CD8-positive, alpha-beta memory T cell (primary cell): ENCODE measurements at places on chromosomes 2 and 18. TPM values are rescaled to one million over a fixed set of nuclear protein-coding genes. Genes with fewer than 3 reads are reported as not detected.

GRCh38 chr2:144827404-144827803 lies 307.5 kb upstream of the ZEB2 start:
- no peak for DNase-seq

DNA sequence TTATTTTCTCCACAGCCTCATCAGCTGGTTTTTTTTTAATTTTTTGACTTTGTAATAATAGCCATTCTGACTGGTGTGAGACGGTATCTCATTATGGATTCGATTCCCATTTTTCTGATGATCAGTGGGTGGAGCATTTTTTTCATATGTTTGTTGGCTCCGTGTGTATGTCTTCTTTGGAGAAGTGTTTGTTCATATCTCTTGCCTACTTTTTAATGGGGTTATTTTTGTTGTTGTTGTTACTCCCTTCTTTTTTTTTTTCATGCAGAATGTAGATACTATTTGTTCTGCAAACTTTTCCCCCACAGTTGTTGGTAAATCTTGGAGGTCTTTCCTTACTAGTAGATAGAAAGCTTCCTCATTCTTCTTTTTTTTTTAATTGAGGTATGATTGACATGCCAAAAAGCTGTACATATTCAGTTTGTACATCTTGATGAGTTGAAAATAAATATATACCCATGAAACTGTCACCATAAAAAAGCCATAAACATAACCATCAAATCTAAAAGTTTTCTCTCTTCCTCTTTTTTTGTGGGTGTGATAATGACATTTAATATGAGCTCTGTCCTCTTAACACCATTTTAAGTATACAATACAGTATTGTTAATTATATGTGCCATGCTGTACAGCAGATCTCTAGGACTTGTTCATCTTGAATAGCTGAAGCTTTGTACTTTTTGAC lies 21.8 kb upstream of the NT5DC4 start:
- DNase-seq, result no peak

DNA sequence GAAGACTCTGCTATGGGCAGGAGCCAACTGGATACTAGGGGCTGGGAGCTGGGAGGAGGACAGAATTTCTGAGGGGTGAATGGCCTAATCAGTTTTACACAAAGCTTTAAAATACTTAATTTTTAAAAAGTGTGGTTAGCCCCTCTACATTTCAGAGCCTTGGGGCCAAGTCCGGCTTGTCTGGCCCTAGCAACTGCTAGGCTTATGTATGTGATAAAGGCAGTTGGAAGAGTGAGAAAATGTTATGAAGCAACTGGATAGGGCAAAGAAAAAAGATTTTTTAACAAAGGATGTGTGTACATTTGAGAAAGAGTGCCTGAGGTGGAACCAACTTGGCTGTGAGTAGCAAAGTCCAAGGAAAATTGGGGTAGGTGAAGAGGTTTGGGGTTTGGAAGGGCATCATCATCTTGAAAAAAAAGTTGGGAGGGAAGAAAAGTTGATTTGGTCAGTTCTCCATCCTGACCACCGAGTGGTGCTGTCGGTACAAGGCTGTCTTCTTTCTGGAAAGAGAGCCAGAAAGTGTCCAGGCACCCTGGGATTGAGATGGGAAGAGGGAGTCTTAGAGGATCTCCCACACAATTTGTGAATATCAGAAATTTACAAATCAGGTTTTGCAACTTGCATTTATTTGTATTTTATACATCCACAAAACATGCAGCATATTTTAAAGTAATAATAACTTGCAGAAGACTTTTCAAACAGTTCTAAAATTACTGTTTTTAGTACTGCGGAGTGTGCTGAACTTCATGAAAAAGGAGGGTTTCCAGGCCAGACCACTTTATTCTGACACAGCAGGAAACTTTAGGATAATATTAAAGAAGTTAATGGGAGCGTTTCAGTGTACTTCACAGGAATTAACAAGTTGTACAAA lies 10.5 kb upstream of the CDK15 start:
- DNase-seq, result no peak

DNA sequence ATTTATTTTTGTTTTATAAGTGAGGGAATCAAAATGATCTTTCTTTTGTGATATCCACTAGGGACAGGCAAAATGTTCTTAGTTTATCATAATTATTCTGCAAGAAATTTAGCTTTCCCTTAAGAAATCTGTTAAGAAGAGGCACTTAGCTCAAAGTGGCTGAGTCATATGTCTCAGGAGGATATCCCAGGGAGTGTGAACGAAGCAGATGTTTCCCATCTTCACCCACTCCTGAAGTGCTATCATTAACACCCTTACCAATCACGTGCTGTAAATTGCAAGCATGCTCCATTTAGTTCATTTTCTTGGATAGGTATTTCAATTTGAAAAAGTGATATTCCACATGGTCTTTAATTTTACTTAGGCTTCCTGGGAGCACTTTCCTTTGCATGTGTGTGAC lies 774.3 kb upstream of the TMEFF2 start:
- no peak for DNase-seq

- DNase-seq, result no peak
Observed at GRCh38 chr2:46142546-46143428, 154.4 kb upstream of the EPAS1 start.

GRCh38 chr2:177329064-177329463 lies 63.5 kb upstream of the AGPS start:
- no peak for DNase-seq

DNA sequence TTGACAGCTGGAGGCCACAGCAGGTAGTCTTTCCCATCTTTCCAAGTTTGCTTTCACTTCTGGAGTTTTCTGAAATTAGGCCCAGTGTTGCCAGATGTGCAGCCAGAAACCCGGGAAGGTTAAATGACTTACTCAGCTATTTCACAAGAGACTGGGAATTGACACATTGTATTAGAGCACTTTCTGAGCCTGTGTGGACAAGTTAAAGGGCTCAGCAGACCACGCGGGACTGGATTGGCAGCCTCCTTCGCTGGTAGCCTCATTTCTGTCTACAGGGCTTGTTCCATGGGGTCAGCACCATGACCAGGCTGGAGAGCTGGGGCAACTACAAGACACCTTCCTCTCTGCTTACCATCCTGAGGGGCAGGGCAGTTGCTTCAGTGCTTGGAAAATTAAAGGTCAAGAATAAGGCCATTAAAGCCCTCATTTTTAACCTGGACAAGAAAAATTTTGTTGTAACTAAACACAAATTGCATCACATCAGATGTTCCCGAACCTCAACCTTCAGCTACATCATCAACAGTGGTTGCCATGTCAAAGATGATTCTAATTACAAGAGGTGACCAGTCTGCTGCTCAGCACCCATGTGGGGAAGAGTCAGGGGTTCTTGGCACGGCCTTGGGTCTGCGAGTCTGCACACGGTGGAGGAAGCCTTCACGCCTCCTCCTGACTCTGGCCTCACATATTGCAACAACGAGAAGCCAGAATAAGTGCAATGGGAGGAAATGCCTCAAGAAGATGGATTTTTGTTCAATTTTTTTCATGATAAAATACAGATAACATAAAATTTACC lies 279.5 kb upstream of the RAB6C start:
- DNase-seq, result no peak

DNA sequence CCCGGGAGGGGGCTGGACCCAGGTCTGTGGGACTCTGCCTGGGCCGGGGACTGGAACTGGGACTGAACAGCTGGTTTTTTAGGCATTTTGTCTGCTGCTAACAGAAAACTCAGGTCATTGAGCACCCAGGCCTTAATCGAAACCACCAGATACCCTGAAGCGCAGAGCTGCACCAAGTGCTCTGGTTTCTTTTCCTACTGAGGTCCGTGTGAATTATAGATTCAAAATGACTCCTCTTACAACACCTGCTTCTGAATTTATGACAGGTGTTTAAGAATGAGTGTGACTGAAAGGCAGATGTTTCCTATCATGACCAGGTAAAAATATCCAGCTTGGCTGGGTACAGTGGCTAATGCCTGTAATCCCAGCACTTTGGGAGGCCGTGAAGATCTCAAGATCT lies 47.8 kb downstream of the TRAPPC12 start:
- DNase-seq, result no peak

DNA sequence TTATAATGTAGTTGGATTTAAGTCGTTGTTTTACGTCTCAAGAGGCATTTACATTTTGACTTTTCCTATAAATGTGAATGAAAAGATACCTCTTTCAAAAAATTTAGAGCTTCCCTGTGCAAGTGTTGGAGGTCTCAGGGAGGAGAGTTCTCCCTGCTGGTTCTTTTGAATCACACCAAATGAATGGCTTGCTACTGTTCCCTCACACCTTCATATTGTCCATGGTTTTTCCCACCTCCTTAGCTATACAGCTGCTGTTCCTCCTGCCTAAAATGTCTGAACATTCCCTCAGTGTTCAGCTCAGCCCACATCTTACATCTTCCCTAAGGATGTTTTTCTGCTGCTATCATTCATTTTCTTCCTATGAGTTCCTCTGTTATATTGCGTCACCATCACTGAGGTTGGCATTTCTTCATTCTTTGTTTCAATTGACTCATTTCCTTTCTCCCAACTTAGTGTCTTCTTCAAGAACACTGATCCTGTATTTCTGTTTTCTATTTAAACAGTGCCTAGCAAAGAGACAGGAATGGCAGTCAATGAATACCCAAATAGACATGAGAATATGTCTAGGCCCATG lies 46.0 kb downstream of the COX7A2L start:
- DNase-seq, result no peak

DNA sequence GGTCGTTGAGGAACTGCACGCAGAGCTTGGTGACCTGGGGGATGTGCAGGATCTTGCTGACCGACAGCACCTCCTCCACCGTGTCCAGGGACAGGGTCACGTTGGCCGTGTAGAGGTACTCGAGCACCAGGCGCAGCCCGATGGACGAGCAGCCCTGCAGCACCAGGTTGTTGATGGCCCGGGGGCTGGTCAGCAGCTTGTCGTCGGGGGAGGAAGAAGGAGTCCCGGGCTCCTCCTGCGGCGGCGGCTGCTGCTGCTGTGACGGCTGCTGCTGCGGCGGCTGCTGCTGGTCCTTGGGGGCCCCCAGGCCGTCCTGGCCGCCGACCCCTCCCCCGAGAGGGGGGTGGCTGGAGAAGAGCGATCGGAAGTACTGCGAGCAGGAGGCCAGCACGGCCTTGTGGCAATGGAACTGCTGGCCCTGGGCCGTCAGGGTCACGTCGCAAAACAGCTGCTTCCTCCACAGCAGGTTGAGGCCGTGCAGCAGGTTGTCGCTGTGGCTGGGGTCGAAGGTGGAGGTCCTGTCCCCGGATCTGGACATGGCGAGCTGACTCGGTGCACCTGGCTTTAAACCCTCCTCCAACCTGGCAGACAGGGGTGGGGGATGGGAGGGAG lies 2.7 kb downstream of the KLHL14 start:
- no peak for DNase-seq

DNA sequence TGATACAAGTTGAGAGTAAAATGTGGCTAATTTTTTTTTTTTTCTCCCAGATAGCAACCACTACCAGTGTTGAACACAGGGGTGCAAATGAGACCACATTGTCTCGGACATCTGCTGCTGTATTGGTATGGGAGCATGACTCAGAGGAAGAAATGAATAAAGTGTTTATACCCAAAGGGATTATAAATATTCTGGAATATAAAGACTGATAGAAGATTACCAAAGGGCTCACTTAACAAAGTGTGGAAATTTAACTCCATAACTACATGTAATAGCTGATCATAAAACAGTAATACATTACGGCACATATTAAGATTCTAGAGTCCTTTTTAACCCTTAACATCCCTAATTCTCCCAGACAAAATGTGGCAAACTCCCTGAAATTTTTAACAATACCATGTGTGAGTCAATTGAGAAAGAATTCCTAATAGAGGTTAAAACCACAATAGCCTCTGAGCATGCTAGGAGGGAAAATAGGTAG lies 1023.0 kb upstream of the ACVR2A start:
- no peak for DNase-seq

- DNase-seq, result no peak
Observed at GRCh38 chr18:31606265-31606664, 14.6 kb downstream of the TTR start.

DNA sequence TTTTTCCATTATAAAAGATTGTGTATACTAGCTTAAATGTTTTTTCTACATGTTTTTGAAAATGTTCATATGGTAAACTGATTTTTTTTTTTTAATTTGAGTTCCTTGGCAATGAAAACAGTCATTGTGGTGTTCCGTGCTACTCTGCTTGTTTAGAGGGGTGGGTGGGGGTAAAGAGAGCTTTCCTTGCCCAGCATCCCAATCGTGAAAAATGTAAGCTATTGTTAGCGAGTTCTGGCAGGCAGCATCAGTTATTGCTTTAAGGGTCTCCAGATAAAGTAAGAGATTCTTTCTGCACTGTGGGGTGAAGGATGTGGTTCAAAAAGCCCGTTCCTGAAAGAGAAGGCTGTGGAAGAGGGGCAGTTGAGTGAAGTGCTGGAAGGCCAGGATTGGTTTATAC lies 118.4 kb downstream of the TANC1 start:
- DNase-seq, result no peak

DNA sequence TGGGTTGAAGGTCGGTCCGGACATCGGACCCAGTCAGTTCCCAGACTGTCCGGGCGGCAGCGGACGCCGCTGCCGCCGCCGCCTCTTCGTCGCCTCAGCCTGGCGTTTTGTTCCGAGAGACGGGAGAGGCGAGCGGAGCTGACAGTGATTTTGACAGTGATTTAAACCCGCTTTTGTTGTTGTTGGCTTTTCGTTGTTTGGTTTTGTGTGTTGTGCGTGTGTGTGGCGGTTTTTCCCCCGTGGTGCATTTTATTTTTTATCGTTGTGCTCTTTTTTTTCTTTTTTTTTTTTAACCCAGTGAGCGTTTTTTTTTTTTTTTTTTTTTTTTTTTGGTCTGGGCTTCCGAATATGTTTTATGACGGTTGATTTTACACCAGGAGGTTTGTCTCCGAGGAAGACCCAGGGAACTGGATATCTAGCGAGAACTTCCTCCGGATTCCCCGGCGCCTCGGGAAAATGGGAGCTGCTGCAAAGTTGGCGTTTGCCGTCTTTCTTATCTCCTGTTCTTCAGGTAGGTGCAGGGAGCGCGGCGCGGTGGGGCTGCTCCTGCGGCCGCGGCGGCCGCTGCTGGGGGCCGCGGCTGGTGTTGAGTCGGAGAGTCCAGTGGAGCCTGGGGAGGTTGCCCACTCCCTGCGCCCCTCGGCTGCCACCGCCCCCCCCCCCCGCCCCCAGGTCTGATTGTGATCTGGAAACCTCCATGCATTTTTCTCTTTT lies at the start of gene ACVR2A:
Gene ACVR2A (plus strand): TSS at position 333 of the 714 bp plus-strand sequence. CDS start 124 bp downstream, at position 457.
- peak; percentile 65 for DNase-seq

DNA sequence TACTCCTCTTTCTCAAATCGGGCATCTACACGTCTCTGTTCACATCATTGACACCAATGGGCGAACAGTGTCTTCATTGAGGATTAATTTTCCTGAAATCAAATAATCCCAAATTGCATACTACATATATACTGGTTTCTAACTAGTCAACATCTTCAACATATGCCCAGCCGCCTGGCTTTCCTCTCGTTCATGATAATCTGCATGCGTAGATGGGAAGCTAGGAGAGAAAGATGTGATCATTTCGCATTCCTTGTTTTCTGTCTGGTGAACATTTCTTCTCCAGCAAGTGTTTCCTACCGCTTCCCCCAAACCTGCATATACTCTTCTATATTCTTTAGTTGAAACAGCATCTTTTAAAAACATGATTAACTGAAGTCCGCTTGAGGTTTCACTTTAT lies 7.4 kb downstream of the TWIST2 start:
- DNase-seq, result no peak

RGPD8 gene
- total RNA-seq, result 19.3 TPM

MOCOS gene
- 0.04 TPM for total RNA-seq

KCNG2 gene
- not detected for total RNA-seq

MTA3 gene
- 24.1 TPM for total RNA-seq

TMEM131 gene
- 34.7 TPM for total RNA-seq

KYNU gene
- not detected for total RNA-seq

ADRA2B gene
- 0.24 TPM for total RNA-seq

PUS10 gene
- 10.5 TPM for total RNA-seq

PLGLB1 gene
- total RNA-seq, result 4.4 TPM

MAL gene
- 25.2 TPM for total RNA-seq
